Naive B cell (primary cell): ENCODE measurements at places on chromosomes 16 and 17. TPM values are rescaled to one million over a fixed set of nuclear protein-coding genes. Genes with fewer than 3 reads are reported as not detected.

NT5C3B gene
- polyA plus RNA-seq, result 49.8 TPM

FMNL1 gene
- 23.3 TPM for polyA plus RNA-seq

FNDC8 gene
- polyA plus RNA-seq, result not detected

TMEM238L gene
- polyA plus RNA-seq, result not detected

KRTAP4-5 gene
- polyA plus RNA-seq, result not detected

CDRT4 gene
- not detected for polyA plus RNA-seq

FUS gene
- polyA plus RNA-seq, result 126 TPM
